ENCODE measurements at places on chromosomes 2 and 18.

GRCh38 chr2:109481599-109481998, 132.2 kb downstream of the SEPTIN10 start:
- no peak for DNase-seq

- peak; percentile 97 for DNase-seq
Observed at GRCh38 chr2:113889471-113890252, at the start of gene ACTR3. TSS of gene ACTR3 (plus strand) at chr2:113890089. CDS start at chr2:113890280, 191 bp downstream.

GRCh38 chr2:242056785-242057184, 187.3 kb downstream of the RTP5 start:
- DNase-seq = no peak

DNA sequence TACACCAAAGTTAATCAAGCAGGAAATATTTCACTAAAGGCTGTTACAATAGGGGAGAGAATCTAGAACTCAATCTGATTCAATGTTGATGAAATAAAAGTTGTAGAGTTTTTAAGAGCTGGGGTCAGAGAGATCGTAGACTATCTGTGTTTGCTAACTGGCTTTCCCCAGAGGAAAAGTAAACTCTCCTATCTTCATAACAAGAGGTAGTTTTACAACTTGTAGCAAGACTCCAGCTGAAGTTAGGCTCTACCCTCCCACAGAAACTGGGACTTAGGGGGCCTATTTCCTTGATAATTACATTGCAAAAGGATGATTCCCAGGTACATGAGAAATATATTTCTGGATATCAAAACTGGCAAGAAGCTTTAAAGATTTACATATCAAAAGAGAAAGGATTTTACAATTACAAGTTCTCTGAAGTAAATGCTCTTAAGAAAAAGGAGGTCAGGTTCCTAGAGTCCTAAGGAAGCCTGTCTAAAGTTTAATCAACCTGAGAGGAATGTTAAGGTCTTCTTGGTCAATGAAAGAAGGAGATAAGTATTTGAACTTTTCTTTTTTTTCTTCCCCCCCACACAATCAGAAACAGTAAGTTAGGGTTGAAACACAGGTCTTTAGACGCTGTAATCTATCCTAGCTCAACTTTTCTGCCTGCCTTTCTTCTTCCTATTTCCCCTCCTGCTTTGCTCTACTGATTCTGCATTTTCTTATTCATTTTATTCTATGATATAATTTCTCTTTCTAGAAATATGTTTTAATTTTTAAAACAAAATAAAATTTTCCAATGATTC, 692.2 kb upstream of the LINC00305 start:
- no peak for DNase-seq

GRCh38 chr2:61538920-61539520, 864 bp upstream of the XPO1 start:
- DNase-seq = peak; percentile 57

GRCh38 chr18:73980289-73980979, 167.2 kb downstream of the FBXO15 start:
- no peak for DNase-seq

DNA sequence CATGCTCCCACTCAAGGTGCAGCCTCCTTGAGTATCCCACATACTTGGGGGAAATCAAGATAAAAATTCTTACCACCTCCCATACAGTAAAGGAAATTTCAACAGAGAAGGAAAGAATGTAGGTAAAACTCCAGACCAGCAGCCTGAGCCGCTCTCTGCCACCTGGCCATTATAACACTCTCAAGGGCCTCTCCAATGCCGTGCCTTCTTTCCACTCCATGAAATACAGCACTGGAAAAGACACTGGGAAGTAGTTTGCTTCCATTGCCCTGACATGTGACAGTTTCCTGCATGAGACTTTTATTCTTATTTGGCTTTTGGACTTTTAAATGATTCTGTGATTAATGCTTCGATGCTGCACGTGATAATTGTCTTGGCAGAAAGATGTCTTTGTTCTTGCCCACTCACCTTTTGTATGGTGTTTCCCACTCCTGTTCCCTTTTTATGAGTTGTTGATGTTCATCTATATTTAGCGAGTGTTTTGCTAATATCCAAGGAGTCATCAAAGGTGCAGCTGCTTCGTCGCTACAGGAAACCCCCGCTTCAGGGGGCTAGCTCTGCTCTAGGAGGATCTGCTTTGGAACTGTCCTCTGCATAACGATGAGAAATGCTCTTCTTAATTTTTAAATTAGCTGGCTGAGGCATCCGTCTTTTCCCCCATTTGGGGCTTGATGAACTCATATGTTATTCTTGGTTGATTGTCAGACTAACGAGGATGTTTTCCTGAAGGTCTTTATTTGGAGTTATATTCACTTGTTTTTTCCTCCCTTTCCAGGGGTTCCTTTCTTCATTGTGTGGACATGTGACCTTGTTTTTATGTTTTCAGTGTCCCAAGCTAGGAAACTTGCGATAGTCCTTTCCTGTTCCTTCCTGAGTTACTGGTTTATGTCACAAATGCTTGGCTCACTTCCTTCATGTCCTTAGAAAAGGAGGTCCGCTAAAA, 179.4 kb downstream of the TXNL1 start:
- DNase-seq = no peak

GRCh38 chr2:195490319-195490718, 166.7 kb upstream of the SLC39A10 start:
- no peak for DNase-seq

DNA sequence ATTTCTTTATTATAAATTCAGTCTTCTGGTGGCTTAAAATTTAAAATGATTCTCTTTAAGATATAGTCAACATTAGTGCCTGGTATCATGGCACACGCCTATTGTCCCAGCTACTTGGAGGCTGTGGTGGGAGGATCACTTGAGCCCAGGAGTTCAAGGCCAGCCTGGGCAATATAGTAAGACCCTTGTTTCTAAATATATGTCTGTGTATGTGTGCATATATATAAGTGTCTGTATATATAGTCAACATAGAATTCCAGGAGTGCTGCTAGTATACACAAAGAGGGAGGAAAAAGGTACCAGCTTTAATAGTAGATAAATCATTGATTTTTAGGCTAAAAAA, 24.9 kb downstream of the EIF4E2 start:
- no peak for DNase-seq

GRCh38 chr2:215876937-215877238, 136.5 kb downstream of the MREG start:
- no peak for DNase-seq

DNA sequence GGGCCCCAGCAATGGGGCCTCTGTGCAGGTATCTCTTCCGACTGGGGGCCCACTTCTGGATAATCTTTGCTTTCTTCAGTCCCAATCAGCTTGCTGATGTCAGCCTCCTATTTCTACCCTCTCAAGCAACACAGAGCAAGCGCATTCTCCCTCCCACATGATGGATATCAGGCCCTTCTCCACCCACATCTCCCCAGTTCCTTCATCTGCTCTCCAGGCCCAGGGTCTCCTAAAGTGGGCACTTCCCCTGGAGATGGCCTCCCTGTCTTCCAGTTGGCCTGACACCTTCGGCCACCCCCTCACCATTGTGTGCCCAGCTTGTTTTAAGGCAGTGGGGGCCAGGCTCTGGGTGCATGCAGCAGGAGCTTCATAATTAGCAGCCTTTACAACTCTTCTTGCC, 96.6 kb upstream of the MCFD2 start:
- DNase-seq = no peak

- no peak for DNase-seq
Observed at GRCh38 chr2:193695367-193695766, 1500.6 kb upstream of the TMEFF2 start.

Data from nucleus accumbens (tissue), 56 donors.